ENCODE measurements at places on chromosomes 1 and 21.

GRCh38 chr1:227901906-227902640 is 45.7 kb downstream of the WNT9A start:
- no peak for DNase-seq

- no peak for DNase-seq
Measured at GRCh38 chr1:98849969-98850636, 154.6 kb downstream of the PLPPR5 start.

GRCh38 chr1:20848162-20848561 is 61.1 kb upstream of the HP1BP3 start:
- no peak for DNase-seq

DNA sequence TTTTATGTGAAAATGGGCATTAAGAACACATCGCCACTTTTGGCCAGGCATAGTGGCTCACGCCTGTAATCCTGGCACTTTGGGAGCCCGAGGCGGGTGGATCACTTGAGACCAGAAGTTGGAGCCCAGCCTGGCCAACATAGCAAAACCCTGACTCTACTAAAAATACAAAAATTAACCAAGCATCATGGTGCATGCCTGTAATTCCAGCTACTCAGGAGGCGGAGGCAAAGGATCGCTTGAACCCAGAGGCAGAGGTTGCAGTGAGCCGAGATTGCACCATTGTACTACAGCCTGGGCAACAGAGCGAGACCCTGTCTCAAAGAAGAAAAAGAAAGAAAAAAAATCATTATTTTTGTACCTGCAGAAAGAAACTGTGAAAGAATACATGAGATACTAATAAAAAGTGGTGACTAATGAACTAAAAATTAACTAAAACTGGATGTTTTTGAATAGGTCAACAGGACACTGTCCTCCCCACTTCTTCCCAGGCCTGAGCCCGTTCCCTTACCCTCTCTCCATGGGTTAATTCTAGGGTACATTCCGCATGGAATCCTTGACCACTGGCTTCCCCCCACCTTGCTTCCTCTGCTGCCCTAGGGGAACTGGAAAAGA is 8.3 kb upstream of the TINAGL1 start:
- no peak for DNase-seq

- DNase-seq: no peak
Measured at GRCh38 chr1:44417351-44418021, 12.4 kb downstream of the RNF220 start.

All from stimulated activated CD8-positive, alpha-beta memory T cell treated with anti-CD3 and anti-CD28 coated beads, Interleukin-12 subunit alpha, Interleukin-12 subunit beta, amount 100 ng/mL, for 1 hour (primary cell).